ENCODE measurements at places on chromosomes 4 and X.

DNA sequence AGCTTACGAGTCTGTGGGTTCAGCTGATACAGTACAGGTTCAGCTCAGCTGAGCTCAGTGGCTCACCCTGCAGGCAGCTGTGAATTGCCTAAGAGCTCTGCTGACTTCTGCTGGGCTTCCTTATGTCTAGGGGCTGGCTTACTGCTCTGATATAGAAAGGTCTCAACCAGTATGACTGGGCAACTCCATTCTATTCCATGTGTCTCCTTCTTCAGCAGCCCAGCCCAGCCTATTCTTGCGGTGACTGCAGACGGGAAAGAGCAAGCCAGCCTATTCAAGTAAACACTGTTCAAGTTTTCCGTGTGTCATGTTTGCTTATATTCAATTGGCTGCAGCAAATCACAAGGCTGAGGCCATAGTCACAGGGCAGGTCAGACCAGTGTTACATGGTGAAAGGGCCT lies 615.4 kb upstream of the ZFP42 start:
- DNase-seq: no peak

DNA sequence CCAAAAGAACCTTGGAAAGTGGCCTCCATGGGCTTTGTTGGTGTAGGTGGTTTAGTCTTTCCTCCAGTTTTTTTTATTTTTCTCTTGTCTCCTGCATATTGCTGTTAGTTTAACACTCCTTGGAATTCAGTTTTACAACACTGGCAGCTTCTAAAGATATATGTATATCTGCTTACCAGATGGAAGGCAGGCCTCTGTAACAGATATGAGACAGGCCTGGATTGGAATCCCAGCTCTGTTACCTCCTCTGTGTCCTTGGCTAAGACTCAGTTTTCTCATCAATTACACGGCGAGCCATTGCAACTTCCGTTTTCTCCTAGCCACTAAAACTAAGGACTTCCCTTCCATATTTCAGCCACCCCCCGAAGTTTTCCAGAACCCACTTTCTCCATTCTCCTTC lies 133.4 kb upstream of the SMAD1 start:
- DNase-seq: no peak

DNA sequence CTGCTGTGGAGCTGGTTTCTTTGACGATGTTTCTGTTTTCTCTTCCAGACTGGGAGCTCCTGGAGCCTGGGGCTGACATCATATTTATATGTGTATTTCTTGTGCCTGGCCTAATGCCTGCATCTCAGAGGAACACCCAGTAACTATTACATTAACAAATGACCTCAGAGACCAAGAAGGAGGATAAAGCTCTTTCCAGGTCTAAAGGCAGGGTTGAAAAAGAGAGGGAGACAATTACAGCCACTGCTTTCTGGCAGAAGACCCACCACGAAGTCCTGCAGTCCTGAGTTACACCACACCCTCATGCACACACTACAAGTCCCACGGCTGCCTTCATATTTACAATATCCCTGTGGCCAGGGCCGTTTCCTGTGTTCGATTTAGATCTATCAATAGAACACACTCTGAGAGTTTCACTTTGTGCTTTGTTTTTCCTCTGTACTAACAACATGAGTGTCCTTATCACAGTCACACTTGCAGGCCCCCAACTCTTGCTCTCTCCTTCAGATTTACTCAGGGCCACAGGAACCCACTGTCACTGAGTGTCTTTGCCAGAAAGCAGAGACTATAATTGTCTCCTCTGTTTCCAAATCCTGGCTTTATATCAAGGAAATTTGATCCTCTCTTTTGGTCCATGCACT lies 535.5 kb downstream of the MID1IP1 start:
- DNase-seq: no peak

GRCh38 chrX:29295987-29296680 lies 708.9 kb downstream of the IL1RAPL1 start:
- no peak for DNase-seq

DNA sequence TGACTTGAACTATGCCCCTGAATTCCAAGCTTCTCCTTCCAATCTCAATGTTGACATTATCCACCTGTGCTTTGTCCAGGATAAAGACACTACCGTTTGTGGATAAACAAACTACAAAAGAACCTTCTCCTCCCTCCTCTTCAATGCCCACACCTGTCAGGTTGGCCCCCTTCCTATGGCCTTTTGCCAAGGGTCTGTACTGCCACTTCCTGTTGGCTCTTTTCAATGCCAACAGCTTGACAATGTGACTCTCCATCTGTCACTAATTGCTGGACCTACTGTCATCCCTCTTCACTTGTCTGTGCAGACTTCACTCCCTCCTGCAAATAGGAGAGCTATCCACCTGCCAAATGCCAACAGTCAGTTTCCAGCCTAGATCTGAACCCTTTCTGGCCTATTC lies 35.8 kb upstream of the MID1 start:
- no peak for DNase-seq

DNA sequence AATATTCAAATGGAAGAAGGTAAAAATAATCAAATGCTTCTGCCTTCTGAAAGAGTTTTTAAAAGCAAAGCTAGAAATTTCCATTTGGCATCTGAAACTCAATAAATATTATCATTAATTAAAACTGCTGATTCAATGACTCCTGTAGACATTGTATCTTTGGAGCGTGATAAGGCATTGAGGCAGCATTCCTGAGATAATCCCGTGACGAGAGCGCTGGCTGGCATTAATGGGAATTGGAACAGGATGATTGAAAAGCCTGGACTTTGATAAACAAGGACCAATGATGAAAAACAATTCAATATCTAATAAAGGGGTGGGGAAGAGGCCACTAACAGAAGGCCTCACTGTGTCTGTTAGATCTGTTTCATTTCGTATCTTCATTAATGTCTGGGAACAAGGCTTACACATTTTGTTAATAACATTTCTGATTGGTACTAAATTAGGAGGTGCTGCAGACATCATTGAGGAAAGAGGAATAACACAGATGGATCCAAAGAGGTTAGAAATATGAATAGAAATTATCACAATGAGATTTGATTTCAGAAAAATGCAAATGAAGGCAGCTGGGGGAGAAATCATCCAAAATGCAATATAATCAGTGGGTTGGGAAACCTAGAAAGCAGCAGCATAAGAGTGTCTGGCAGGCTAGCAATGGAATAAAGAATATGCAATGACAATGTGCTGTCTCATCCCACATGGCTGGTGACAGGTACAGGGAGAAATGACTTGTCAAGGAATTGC lies 102.3 kb downstream of the SCD5 start:
- no peak for DNase-seq

GRCh38 chrX:124467202-124467601 lies 120.8 kb downstream of the SH2D1A start:
- DNase-seq: no peak

DNA sequence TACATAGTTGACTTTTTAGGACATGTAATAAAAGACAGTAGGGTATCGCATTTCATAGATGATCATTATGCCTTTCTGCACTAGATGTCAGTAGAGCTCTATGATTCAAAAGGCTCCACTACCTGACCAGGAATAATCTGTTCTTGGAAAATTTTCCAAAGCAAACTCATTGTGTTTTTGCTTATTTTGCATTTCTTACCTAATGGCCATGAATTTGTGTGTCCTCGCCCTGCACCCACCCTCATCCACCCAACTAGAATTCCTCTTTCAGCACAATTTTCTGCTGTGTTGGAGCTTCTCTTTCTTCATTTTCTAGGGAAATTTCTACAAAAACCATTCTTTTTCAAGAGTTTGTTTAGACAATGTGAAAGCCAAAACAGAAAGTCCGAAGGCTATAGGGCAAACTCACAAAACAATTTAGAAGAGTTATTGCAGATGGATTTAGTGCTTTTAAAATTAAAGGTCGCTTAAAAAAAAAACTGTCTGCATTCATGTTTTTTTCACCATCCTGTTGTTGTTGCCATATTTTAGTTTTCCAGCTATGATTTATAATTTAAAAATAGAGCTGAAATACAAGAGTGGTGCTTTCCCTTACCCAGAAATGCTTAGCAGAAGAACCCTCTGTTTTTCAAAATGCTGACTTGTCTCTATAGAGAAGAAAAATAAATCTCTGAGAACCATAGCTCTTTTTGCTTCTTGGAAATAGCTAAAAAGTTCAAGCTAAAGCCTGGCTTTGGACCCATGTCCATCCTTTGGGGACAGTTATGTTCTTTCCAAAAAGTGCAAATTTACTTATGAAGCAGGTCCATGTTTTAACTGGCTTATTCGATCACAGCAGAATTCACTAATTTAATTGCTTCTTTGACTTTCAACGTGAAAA lies 183.7 kb downstream of the SPATA18 start:
- no peak for DNase-seq

Measured in stimulated activated CD4-positive, alpha-beta T cell treated with anti-CD3 and anti-CD28 coated beads, TNF-alpha, amount 100 ng/mL, for 4 hours (primary cell).